ENCODE measurements at places on chromosomes 12 and 14. TPM values are rescaled to one million over a fixed set of nuclear protein-coding genes. Genes with fewer than 3 reads are reported as not detected.

Gene AKAP3
- 4.7 TPM for polyA plus RNA-seq

- no peak for DNase-seq
These were observed 114.1 kb downstream of the GXYLT1 start for GRCh38 chr12:42030588-42030987.

DNA sequence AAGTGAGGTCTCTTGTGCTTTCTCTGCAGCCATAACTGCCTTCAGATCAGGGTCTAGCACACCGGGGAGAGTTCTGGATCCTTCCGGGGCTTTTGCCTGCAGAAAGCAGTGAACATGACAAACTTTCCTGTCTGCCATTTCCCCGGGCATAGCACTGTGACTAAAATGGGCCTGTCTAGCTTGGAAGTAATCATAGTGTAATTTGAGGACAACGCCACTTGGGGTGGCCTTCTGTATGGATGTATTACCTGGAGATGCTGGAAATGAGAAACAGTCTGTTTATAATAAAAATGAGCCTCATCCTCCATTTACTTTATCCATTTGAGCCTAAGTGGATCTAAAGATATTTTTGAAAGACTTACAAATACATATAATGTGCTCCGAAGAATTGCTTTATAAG, 453.7 kb downstream of the VRK1 start:
- no peak for DNase-seq

DNA sequence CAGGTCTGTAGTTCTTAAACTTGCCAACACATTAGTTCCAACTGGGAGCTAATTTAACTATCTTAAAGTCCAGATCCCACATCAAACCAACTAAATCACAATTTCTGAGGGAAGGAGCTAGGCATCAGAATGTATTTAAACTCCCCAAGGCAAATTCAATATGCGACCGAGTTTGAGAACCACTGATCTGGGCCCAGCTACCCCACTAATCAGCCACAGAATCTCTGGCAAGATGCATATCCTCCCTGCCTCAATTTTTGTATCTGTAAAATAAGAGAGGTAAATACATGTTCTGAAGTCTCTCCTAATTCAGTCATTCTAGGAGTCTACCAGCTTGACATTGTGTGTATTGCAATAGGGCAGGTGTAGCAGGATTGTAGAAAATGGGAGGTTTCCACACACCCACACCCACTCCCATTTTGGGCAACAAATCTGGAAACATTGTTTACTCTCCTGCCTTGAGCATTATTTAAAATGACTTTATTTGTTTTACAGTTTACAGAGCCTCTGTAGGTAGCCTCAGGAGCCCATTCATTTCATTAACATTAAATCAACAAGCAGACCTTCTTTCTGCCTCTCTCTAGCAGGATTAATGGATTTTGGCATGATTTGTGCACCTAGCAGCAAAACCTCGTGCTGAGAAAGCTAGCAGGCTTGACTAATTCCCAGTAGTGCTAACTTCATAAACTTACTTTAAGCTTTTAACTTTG, 15.6 kb downstream of the LGR5 start:
- DNase-seq: no peak

Gene RNASE1
- polyA plus RNA-seq: 117 TPM

GRCh38 chr12:130266751-130267150, 70.9 kb upstream of the PIWIL1 start:
- no peak for DNase-seq

Gene BEST3
- polyA plus RNA-seq: 0.69 TPM

GRCh38 chr12:109732321-109733305, 19.0 kb downstream of the FAM222A start:
- DNase-seq: no peak

- no peak for DNase-seq
These were observed 30.6 kb downstream of the STK38L start for GRCh38 chr12:27274706-27275105.

- DNase-seq: no peak
These were observed 65.1 kb upstream of the FBRSL1 start for GRCh38 chr12:132424811-132425210.

Gene MMP19
- 1.1 TPM for polyA plus RNA-seq

DNA sequence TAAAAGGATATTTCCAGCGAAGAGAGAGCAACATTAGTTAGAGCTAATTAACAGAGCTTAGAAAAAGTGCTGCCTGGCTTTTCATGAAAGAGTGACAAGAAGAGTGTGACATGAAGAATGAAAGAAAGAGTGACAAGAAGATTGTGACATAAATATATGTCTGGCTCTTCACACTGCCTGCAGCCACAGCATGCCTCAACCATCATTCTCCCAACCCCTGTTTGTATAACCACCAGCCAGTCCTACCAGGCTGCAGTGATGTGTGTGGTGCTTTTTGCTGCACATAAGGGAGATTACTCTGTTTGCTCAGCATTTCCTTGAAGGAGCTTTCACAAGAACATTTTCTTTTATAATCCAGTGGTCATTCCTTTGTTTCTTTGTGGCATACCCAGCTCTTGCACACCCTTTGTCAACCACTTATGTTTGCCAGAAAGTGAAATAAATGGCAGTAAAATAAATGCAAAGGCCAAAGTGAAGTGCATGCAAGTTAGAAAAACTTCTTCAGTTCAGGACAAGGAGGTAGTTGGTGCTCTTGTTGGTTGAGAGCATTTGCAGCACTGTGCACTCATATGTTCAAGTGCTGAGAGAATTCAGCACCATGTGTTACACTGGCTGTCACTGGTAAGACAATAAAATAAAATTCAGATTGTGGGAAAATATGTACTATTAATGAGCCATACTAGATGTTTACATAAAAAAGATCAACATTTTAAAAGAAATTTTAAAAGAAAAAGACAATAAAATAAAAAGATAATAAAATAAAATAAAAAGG, 50.6 kb downstream of the KIF21A start:
- DNase-seq: no peak

Measured in left renal cortex interstitium (tissue), 4 donors.